Epithelial cell of alveolus of lung (primary cell): ENCODE measurements at places on chromosomes 7 and 10. TPM values are rescaled to one million over a fixed set of nuclear protein-coding genes. Genes with fewer than 3 reads are reported as not detected.

ANKRD22 gene
- total RNA-seq = not detected in 2 replicates

GRM3 gene
- not detected in 2 replicates for total RNA-seq

ABCB1 gene
- total RNA-seq = 1.3 TPM in 1 of 2 replicates, not detected in the other

VGF gene
- 0.40 and 0.91 TPM in 2 replicates for total RNA-seq

PIP4K2A gene
- 6.9 and 12.8 TPM in 2 replicates for total RNA-seq

TMEM106B gene
- total RNA-seq = 43.6 and 88.7 TPM in 2 replicates

ANKRD7 gene
- total RNA-seq = 0.08 and 0.91 TPM in 2 replicates

MBLAC1 gene
- total RNA-seq = 0.48 and 4.3 TPM in 2 replicates

ENO4 gene
- 0.16 and 0.26 TPM in 2 replicates for total RNA-seq

ADRA2A gene
- total RNA-seq = not detected in 2 replicates

ALOX5 gene
- total RNA-seq = under 0.01 and 0.08 TPM in 2 replicates

H2BK1 gene
- not detected in 2 replicates for total RNA-seq

GPAM gene
- total RNA-seq = 7.6 and 9.4 TPM in 2 replicates

CALHM1 gene
- total RNA-seq = not detected in 2 replicates

FEZF1 gene
- not detected in 2 replicates for total RNA-seq

OPN1SW gene
- not detected in 2 replicates for total RNA-seq

CRPPA gene
- total RNA-seq = 0.48 and 0.78 TPM in 2 replicates

SNCG gene
- 22.2 and 32.0 TPM in 2 replicates for total RNA-seq

ARL4A gene
- total RNA-seq = 14.7 and 32.2 TPM in 2 replicates

BMPER gene
- 3.8 and 7.4 TPM in 2 replicates for total RNA-seq

MRLN gene
- total RNA-seq = not detected in 2 replicates

TMEM196 gene
- 0.24 TPM in 1 of 2 replicates, not detected in the other for total RNA-seq

PPP1R3A gene
- total RNA-seq = not detected in 2 replicates

RBM28 gene
- total RNA-seq = 13.0 and 15.6 TPM in 2 replicates

PARD3 gene
- 25.7 and 34.7 TPM in 2 replicates for total RNA-seq

FAM131B gene
- total RNA-seq = 3.1 and 3.9 TPM in 2 replicates

IFIT1B gene
- under 0.01 TPM in 1 of 2 replicates, not detected in the other for total RNA-seq

CYP2C8 gene
- not detected in 2 replicates for total RNA-seq

UPK3BL2 gene
- total RNA-seq = not detected in 2 replicates

CALML3 gene
- not detected in 2 replicates for total RNA-seq

SEMA3E gene
- total RNA-seq = 0.88 and 2.1 TPM in 2 replicates

RSPH10B gene
- total RNA-seq = not detected in 2 replicates

TDRD1 gene
- total RNA-seq = not detected in 2 replicates

PCBD1 gene
- 23.2 and 36.6 TPM in 2 replicates for total RNA-seq

TBL2 gene
- 65.8 and 76.7 TPM in 2 replicates for total RNA-seq

ATXN7L1 gene
- total RNA-seq = 2.6 and 5.3 TPM in 2 replicates

PNLIP gene
- total RNA-seq = not detected in 2 replicates

ABCA13 gene
- under 0.01 and 0.08 TPM in 2 replicates for total RNA-seq

TNKS2 gene
- 25.9 and 33.7 TPM in 2 replicates for total RNA-seq

ZNF92 gene
- total RNA-seq = 8.5 and 10.4 TPM in 2 replicates

PLXNA4 gene
- total RNA-seq = 0.65 and 2.7 TPM in 2 replicates

HOXA9 gene
- 1.0 and 2.4 TPM in 2 replicates for total RNA-seq

GPC2 gene
- 2.5 and 3.1 TPM in 2 replicates for total RNA-seq

PRF1 gene
- total RNA-seq = not detected in 2 replicates

POLR2J gene
- 28.1 and 42.3 TPM in 2 replicates for total RNA-seq

GPR15LG gene
- total RNA-seq = not detected in 2 replicates

ACTR3C gene
- 0.16 and 0.39 TPM in 2 replicates for total RNA-seq

FANK1 gene
- total RNA-seq = 1.3 and 3.0 TPM in 2 replicates

JCAD gene
- total RNA-seq = 9.8 and 12.2 TPM in 2 replicates
